Pancreas (tissue), 10 donors: ENCODE measurements at places on chromosomes 11 and 22. TPM values are rescaled to one million over a fixed set of nuclear protein-coding genes. Genes with fewer than 3 reads are reported as not detected.
A peak's percentile ranks its signal among the peaks of the same experiment; 100 is the strongest.

DNA sequence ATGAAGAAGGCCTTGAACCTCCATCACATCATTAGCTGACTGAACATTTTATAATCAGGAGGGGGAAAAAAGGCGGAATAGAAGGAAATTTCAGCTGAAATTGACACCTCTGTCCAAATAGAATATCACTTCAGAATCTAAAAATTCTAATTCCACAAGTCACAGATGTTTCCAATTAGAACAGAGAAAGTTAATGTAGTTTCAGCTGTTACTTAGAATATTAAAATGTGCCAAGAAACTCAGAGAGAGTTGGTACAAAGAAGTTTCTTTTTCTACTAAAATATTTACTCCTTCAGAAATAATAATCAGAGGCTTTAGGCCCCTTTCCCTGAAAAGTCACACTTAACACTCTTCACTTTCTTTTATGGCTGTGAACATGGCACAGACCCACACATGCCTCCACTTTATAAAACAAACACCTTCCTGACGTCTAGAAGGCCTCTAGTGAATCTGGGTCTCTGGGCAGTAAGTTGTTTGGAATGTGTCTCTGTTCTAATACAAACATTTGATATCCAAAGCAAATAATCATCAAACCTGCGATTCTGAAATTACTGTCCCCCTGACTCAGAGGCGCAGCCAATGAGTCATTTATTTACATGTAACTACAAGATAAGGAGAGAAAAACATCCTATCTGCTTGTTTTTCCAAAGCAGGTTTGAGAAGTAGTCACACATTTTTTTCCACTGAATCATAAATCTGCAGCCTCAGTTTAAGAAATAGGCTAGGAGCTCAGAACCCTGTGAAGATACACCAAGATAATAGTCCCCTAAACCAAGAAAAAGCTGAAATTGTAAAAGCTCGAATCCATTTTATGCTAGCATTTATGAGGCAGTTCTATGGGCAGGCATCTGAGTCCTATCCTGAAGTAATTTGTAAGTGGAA is 148.4 kb downstream of the ME3 start:
- H3K4me1 ChIP-seq = peaks cover 17% of the 10 kb centered on the region
- H3K4me3 ChIP-seq = no peak overlapping the region
- H3K27me3 ChIP-seq = no peaks in the 10 kb centered on the region
- H3K27ac ChIP-seq = peak overlapping the region; percentile 0
- no peaks in the 10 kb centered on the region for H3K36me3 ChIP-seq

- H3K4me3 ChIP-seq = no peak overlapping the region
- H3K36me3 ChIP-seq = no peaks in the 10 kb centered on the region
- no peak for DNase-seq
- H3K27me3 ChIP-seq = no peaks in the 10 kb centered on the region
- no peak overlapping the region for H3K27ac ChIP-seq
- H3K4me1 ChIP-seq = peaks cover 14% of the 10 kb centered on the region
Measured at GRCh38 chr22:27962268-27963044, 43.4 kb upstream of the PITPNB start.

- H3K27ac ChIP-seq = no peak overlapping the region
- no peak overlapping the region for H3K4me3 ChIP-seq
- H3K4me1 ChIP-seq = no peaks in the 10 kb centered on the region
- no peaks in the 10 kb centered on the region for H3K36me3 ChIP-seq
Measured at GRCh38 chr11:103625624-103625965, 410.8 kb upstream of the DDI1 start.

- no peaks in the 10 kb centered on the region for H3K27me3 ChIP-seq
- DNase-seq = no peak
- H3K4me3 ChIP-seq = no peak overlapping the region
Measured at GRCh38 chr22:41683616-41684015, 5.1 kb downstream of the SNU13 start.

- H3K27me3 ChIP-seq = no peaks in the 10 kb centered on the region
- H3K4me1 ChIP-seq = no peaks in the 10 kb centered on the region
- H3K27ac ChIP-seq = no peak overlapping the region
- no peak overlapping the region for H3K4me3 ChIP-seq
- peak; percentile 57 for DNase-seq
Measured at GRCh38 chr22:45934659-45935341, 42.2 kb downstream of the WNT7B start.

DNA sequence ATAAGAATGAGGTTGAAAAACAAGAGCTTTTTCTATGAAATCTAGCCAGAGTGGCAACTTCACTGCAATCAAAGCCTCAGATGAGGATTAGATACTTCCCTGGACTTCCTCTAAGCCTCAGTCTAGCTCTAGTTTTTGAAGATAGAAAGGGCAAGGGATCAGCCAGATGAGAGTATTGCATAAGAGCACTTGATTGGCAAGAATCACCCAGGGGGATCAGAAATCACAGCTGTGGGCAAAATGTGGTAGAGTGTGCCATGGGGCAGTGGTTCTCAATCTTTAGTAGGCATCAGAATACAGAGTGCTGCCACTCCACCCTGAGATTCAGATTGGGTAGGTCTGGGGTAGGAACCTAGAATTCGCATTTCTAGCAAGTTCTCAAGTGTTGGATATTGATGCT is 82.4 kb downstream of the EXT2 start:
- DNase-seq = no peak
- no peaks in the 10 kb centered on the region for H3K4me1 ChIP-seq
- H3K27ac ChIP-seq = no peak overlapping the region
- no peaks in the 10 kb centered on the region for H3K36me3 ChIP-seq
- H3K4me3 ChIP-seq = no peak overlapping the region
- H3K27me3 ChIP-seq = no peaks in the 10 kb centered on the region

- H3K4me3 ChIP-seq = no peak overlapping the region
- no peak for DNase-seq
- H3K36me3 ChIP-seq = no peaks in the 10 kb centered on the region
- H3K27me3 ChIP-seq = no peaks in the 10 kb centered on the region
- H3K4me1 ChIP-seq = no peaks in the 10 kb centered on the region
Measured at GRCh38 chr22:44862981-44863860, 110.8 kb downstream of the ARHGAP8 start.

- H3K36me3 ChIP-seq = peaks cover 83% of the 10 kb centered on the region
- H3K27me3 ChIP-seq = no peaks in the 10 kb centered on the region
- H3K4me3 ChIP-seq = no peak overlapping the region
- no peak overlapping the region for H3K27ac ChIP-seq
- no peak for DNase-seq
- H3K4me1 ChIP-seq = no peaks in the 10 kb centered on the region
Measured at GRCh38 chr11:46667043-46667481, 33.4 kb downstream of the ARHGAP1 start.

DNA sequence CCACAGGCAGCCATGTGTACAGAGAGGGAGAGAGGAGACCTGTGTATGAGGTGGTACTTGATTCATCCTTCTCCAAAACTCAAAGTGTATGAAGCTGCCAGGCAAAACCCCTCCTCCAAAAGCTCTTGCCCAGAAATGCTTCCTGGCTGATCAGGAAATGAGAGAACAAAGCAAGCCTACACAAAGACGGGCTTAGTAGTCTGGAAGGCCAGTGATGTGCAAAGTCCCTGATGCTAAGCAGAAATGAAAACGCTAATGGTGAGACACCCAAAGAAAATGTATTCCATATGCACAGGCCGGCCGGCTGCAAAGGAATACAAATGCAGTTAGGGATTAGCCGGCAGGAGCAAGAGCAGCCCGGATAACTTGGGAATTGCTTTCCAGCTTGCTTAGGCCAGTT is 234.9 kb upstream of the CADM1 start:
- no peak for DNase-seq
- no peaks in the 10 kb centered on the region for H3K27me3 ChIP-seq
- H3K4me3 ChIP-seq = no peak overlapping the region
- no peak overlapping the region for H3K27ac ChIP-seq
- no peaks in the 10 kb centered on the region for H3K4me1 ChIP-seq
- no peaks in the 10 kb centered on the region for H3K36me3 ChIP-seq

DNA sequence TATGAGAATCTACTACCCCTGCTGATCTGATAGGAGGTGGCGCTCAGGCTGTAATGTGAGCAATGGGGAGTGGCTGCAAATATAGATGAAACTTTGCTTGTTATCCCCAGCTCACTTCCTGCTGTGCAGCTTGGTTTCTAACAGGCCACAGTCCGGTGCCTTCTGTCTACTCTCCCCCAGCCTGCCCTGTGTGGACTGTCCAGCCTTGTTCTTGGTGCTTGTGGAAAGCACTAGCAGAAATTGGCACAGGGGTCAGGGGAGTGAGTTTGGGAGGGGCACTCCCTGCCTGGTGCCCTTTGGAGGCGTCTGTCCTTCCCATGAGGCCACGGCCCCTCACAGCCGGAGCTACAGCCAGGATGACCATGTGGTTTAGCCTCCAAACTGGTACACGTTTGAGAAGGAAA is 14.3 kb downstream of the MOV10L1 start:
- H3K27ac ChIP-seq = no peak overlapping the region
- no peaks in the 10 kb centered on the region for H3K4me1 ChIP-seq
- DNase-seq = no peak
- H3K4me3 ChIP-seq = no peak overlapping the region

DNA sequence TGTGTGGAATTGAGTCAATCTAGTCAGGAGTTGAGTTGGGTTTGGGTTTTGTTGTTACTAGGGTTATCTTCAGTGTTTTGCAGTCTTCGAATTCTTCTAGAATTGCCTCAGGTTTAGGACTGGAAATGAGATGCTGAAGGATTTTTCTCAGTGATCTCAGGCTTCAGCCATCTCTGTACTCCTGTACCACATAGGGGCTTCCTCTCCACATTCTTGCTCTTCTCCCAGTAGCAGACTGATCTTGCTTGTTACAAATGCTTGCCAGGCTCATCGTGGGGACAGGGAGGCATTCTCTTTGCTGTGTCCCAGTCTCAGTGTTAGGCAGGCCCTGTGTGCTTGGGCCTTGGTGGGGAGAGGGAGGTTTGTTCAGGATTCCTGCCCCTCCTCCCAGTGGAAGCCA is 96.1 kb downstream of the LRRC32 start:
- H3K4me1 ChIP-seq = no peaks in the 10 kb centered on the region
- H3K36me3 ChIP-seq = no peaks in the 10 kb centered on the region
- DNase-seq = no peak
- no peaks in the 10 kb centered on the region for H3K27me3 ChIP-seq
- H3K27ac ChIP-seq = no peak overlapping the region

GRCh38 chr22:48261706-48262105 is 1499.3 kb downstream of the TBC1D22A start:
- H3K4me1 ChIP-seq = no peaks in the 10 kb centered on the region
- H3K36me3 ChIP-seq = no peaks in the 10 kb centered on the region
- DNase-seq = no peak
- H3K27me3 ChIP-seq = no peaks in the 10 kb centered on the region

GRCh38 chr11:119341222-119342022 is 739 bp upstream of the C1QTNF5 start:
- no peaks in the 10 kb centered on the region for H3K27me3 ChIP-seq
- peaks cover 16% of the 10 kb centered on the region for H3K4me1 ChIP-seq
- H3K36me3 ChIP-seq = no peaks in the 10 kb centered on the region
- peak overlapping the region; percentile 74 for H3K27ac ChIP-seq

DNA sequence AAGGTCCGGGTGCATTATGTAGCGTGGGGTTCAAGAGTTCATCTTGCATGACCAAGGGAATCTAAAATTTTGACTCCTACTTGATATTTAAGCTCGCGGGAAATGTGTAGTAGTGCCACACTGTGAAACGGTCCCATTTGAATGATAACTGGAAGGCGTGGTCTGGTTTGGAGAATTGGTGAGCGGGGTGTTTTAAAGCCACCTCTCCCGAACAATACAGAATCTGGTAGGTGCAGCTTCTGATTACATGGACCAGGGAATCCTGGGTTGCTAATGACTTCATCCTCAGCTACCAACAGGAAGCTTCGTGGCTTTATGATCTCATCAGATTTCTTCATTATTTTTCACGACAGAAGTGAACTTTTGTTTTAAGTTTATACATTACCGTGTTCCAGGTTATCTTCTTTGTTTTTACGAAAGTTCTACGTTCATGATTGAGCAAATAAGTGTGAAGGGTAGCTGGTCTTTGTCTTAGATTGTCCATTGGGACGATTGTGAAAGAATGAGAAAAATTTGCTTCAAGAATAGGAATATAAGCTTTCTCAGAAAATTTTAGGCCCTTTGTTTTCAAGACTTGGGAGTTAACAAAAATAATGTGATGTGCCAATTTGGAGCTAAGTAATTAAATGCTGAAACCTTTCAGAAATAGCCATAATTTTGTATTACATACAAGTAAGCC is 1.7 kb downstream of the QSER1 start:
- H3K27ac ChIP-seq = peak overlapping the region; percentile 89
- peaks cover 5% of the 10 kb centered on the region for H3K4me1 ChIP-seq
- H3K36me3 ChIP-seq = no peaks in the 10 kb centered on the region

Gene TMX2
- total RNA-seq = 38.8 TPM

Gene TOMT
- total RNA-seq = not detected

Gene OR51B2
- total RNA-seq = not detected

Gene APOL1
- total RNA-seq = 7.8 TPM
